ENCODE measurements at places on chromosomes 12 and 14. TPM values are rescaled to one million over a fixed set of nuclear protein-coding genes. Genes with fewer than 3 reads are reported as not detected.

GRCh38 chr14:44833376-44834060 lies 128.2 kb downstream of the KLHL28 start:
- no peak for DNase-seq

GRCh38 chr14:59564366-59564765 lies 12.2 kb downstream of the CCDC175 start:
- no peak for DNase-seq

FOXA1 gene
- 21.8 TPM for total RNA-seq

- no peak for DNase-seq
Measured at GRCh38 chr14:63745858-63746425, 18.1 kb upstream of the SGPP1 start.

SLC38A4 gene
- 0.11 TPM for total RNA-seq

GRCh38 chr12:100995771-100996170 lies 201.2 kb downstream of the ANO4 start:
- DNase-seq: no peak

DNA sequence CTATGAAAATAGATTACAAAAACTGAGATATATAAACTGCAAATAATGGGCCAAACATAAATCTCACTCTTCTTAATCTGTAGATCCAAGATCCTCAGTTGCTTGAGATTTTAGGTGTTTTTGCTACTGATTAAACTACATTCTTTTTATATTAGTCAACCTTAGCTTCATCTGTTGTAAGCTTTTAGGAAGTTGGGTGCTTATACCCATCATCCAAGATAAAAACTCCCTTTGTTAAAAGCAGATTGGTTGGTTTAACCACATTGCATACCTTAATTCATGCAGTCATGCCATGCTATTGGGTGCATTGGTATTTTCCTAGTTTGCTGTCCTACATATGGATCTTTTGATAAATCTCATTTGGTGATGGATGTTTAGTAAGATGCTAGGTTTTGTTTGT lies 46.2 kb upstream of the DIP2B start:
- DNase-seq: no peak

AMN gene
- 3.5 TPM for total RNA-seq

DNA sequence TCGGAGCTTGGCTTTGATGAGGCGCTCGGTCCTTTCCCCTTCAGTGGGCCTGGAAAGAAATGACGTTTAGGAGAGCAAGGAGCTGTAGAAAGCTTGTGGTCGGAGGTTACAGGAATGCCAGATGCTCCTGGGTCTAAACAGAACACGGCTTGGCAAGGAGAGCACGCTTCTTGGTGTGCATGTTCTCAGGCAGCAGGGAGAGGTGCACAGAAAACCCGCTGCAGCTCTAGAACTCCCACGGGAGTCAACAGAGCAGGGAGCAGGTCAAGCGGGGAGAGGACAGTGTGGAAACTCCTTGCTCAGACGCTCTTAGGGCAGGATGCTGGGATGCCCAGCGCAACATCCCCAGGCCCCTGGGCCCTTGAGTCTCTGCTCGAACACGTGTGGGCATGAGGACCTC lies 51.0 kb downstream of the SSH1 start:
- no peak for DNase-seq

GRCh38 chr12:68465227-68465626 lies 133.1 kb upstream of the MDM1 start:
- DNase-seq: no peak

DNA sequence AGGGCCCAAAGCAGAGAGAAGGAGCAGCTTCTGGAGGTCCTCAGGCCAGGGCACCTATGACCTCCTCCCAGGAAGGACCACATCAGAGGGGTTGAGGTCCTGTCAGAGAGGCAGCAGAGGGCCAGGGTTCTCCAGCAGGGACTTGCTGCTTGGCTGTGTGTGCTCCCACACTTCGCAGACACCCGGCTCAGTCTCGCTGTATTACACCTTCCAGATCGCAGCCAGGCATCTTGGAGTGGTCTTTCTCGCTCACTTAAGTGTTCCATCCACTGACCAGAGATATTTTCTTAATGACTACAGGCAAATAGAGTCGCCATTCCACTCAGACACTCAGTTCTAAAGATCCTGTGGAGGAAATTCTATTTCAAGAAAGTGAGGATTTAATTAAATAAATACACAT lies 84.3 kb downstream of the PRIMA1 start:
- no peak for DNase-seq

GRCh38 chr12:92032965-92033364 lies 112.7 kb downstream of the BTG1 start:
- no peak for DNase-seq

- no peak for DNase-seq
Measured at GRCh38 chr12:9922429-9922828, 9.7 kb downstream of the CLEC2A start.

DNA sequence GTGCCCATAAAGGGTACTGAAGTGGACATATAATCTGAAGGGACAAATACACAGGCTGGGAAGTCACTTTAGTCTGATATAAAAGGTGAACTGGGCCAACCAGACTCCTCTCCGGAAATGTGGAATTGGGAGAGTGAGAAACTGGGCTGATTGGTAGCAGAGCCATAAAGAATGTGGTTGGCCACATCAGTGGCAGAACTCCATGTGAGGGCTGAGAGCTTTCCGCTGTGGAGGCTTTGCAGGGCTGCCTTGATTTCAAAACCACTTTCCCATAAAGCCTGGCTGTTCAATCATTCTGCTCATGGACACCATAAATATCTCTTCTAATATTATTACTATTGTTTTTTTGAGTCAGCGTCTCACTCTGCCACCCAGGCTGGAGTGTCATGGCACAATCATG lies 220.3 kb downstream of the MON2 start:
- no peak for DNase-seq

DNA sequence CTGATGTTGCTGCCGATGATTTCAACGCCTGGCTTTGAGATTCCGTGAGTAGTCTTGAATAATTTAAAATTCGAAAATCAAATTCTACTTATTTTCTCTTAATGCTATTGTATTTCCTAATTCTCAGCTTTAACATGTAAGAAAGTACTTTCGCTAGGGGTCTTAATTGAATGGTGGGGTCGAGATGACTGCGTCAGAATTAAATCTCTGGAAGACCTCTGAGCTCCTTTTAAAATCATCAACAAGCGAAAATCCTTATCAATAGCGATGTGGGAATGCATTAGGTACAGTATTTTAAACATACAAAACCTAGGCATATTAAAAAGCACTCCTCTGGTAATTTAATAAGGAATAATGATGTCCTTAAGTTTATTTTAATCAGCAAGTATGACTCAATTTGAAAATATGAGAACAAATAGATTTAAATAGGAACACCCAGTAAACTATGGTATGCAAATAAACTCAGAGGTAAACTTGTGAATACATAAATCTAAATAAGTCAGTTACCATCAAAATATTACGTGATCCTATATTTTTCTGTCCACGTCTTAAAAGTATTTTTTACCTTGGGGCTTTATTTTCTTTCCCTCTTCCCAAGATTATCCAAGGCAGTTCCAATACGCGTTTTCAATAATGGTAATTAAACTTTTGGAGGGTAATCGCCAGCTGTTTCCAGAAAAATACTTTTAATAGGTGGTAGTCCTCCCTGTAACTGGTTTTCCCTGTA lies 1.4 kb downstream of the FOXA1 start:
- DNase-seq: no peak

GRCh38 chr14:89572596-89573398 lies 155.8 kb upstream of the FOXN3 start:
- no peak for DNase-seq

IGF1 gene
- total RNA-seq: 66.9 TPM

DNA sequence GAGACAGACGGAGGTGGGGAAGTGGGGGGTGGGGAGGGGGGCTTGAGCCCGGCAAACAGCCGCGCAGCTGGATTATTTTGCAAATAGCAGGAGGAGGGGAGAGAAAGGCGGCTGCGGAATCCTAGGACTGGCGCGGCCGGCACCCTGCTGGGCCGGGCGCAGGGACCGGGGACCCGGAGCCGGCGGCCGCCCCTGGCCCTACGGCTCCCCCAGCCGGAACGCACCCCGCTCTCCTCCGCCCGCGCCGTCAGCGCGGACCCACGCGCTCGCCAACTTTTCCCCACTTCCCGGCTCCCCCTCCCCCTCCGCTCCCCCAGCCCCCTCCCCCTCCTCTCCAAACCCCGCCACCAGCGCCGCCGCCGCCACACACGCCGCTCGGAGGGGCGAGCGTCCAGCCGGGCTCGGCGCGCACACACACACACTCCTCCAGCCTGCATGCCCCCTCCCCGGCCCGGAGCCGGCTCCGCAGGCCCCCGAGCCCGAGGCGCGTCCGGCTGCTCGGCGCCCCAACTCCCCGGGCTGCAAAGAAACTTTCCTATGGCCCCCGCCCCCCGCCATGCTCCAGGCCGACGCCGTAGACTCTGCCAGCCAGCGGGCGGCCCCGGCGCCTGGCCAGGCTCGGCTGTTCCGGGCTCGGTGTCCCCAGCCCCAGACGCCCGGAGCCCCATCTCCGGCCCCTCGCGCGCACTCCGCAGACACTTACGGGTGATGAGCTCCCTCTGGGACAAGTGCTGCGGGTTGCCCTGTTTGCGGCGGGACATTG lies 1.4 kb downstream of the BCL11B start:
- no peak for DNase-seq

- no peak for DNase-seq
Measured at GRCh38 chr12:85310456-85311076, 30.5 kb downstream of the ALX1 start.

DNA sequence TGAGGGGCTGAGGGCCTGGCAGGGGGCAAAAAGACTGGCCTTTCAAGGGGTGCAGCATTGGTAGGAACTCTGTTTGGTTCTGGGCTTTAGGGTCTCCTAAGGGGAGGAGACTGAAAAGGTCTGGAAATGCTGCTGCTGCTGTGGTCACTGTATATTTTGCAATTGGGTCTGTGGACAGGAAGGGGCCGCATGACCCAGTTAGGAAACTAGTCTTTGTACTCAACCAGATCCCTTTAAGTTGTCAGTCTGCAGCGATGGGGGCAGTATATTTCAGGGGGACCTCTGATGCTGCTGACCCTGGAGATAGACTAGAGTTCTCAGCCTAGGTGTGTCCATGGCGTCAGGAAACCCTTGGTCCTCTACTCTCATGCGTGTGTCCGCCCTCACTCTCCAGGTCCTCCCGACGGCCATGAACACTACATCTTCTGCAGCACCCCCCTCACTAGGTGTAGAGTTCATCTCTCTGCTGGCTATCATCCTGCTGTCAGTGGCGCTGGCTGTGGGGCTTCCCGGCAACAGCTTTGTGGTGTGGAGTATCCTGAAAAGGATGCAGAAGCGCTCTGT lies 4.0 kb downstream of the LTB4R start:
- no peak for DNase-seq

GRCh38 chr12:50751948-50752721 lies 11.8 kb upstream of the ATF1 start:
- DNase-seq: no peak

DNA sequence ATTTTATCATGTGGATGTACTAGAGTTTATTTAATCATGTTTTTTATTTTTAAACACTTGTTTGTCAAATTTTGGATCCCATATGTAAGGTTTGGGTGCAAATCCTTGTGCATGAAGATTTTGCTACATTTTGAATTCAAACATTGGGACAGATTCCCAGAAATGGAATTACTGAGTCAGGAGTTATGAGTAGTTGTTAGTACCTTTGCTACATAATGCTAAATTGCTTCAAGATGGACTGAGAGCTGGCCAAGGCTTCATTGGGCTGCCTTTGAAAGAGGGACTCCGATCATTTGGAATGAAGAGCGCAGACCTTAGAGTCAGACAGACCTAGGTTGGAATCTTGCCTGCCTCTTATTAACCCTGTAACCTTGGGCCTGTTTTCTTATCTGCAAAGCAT lies 154.9 kb upstream of the PWP1 start:
- DNase-seq: no peak

DNA sequence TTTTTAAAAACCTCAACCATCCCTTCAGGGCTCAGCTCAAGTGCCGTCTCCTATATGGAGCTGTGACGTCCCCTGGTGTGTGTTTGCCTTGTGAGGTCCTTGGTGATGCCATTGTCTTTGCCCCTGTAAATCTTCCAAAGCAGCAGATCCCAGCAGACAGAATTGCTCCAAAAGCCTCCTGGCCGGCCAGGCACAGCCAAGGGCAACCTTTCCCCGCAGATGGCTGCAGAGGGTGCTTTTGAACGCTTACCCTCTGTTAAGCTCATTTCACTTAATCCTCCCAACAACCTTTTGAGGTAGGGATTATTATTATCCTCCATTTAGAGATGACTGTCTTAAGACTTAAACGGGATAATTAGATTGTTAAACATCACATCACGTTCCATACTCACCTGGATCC lies 51.4 kb downstream of the RFX4 start:
- no peak for DNase-seq

PLBD1 gene
- 41.3 TPM for total RNA-seq

NYNRIN gene
- 171 TPM for total RNA-seq

DNA sequence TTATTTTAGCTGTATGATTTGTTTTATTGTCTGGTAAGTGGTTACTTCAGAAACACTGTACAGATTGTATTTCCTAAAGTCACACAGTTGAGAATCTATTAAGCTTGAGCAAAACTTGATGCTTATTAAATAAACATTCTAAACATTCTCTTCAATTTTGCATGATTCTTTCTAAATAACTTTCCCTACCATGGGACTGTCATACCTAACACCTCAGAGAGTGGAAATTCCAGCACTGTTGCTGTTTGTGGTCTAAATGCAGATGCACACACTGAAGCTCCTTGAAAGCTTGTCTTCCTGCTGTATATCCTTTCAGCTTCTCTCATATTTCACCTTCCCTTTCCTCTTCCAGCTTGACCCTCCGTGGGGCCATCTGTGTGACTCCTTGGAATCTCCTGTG lies 392.0 kb downstream of the LRIG3 start:
- DNase-seq: no peak
